ENCODE measurements at places on chromosomes 1 and 21.

DNA sequence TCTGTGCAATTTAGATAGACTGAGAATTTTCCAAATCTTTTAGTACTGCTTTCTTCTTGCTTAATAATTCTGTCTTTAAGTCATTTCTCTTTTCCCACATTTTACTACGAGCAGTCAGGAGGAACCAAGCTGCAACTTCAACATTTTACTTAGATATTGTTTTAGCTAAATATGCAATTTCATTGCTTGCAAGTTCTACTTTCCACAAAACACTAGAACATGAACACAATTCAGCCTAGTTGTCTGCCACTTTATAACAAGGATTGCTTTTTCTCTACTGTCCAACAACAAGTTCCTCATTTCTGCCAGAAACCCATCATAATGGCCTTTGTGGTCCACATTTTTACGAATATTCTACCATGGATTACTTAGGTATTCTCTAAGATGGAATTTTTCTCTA is 36.6 kb downstream of the SORT1 start:
- DNase-seq = no peak

GRCh38 chr1:180280617-180281016 is 50.6 kb downstream of the LHX4 start:
- no peak for DNase-seq

GRCh38 chr1:174497478-174497877 is 49.7 kb downstream of the GPR52 start:
- DNase-seq = no peak

- DNase-seq = no peak
Observed at GRCh38 chr1:93675931-93676330, 5.7 kb downstream of the BCAR3 start.

DNA sequence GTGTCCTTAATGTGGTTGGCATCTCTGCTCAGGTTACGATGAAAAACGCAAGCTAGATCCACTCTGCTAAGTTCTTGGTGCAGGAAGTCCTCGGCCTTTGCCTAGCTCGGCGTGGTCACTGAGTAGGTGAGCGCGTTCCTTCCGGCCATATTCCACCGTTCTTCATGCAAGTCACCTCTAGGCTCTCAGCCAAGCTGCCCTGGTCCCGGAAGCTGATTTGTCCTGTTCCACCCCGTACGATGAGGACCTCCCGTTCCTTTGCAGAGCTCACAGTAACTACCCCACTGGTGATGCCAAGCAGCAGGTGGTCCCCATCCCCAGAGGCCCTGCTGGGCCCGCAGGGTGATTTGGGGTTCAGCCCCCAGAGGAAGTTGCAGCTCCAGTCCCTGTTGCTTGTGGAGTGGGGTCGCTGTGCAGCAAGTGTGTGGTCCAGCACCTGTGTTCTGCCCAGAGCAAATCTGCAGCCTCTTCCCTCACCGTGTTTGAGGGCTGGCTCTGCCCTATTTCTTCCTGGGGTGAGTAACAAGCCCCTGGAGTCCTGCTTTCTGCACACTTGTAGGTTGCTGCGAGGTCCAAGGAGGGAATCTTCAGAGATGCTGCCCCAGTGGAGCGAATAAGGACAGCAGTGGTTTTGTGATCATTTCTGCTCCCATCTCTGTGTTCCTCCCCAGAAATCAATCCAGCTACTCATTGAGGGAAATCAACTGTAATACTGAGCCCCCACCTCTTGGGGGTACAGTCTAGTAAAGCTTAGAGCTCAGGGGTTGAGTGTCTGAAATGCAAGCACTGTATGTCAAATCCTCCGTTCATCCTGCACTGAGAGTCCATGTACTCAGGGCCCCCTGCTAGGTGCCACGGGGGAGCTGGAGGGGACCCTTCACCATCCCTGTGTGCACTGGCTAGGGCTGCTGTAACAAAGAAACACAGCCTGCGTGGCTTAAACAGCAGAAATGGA is 2.3 kb downstream of the UMODL1 start:
- DNase-seq = no peak

- DNase-seq = no peak
Observed at GRCh38 chr1:162397943-162398560, 13.9 kb downstream of the SH2D1B start.

DNA sequence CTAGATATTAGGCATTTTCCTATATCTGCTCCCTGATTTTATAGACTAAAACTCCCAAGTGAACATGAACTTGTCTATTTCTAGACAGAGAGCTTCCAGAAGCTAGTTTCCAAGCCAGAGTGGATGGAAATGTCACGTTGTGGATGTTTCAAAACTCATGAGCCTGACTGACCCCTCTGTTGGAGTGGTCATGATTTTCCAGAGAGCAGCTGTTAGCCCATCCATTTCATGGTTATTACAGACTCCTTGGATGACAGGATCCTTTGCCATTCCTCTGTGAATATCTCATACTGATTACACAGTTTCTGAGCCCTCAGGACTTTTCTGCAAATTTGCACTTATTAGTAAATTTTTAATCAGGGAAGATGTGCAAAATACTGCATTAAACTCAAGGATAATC is 76.8 kb upstream of the ATF3 start:
- DNase-seq = no peak

- DNase-seq = no peak
Observed at GRCh38 chr1:160522622-160523345, at the start of gene SLAMF6. Gene SLAMF6, minus strand, starts transcription at chr1:160523255. Its CDS starts 63 bp downstream, at chr1:160523192.

DNA sequence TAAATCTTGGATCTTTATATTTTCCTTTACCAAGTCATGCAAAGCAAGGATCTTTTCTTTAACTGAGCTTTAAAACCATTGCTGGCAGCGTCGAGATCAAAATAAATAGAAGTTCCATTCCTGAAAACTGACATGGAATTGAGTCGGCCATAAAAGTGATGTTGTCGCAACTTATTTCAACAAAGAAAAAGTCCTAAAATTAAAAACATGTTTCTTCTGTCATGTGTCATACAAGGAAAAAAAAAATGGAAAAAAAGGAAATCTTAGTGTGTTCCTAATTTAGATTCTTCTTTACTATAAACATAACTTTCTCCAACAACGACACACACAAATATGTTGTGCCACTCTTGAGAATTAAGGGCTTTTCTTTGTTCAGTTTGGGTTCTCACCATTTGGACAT is 34.9 kb downstream of the GREM2 start:
- DNase-seq = no peak

GRCh38 chr1:150150133-150151021 is 661 bp downstream of the PLEKHO1 start:
- no peak for DNase-seq

- DNase-seq = no peak
Observed at GRCh38 chr1:183349201-183349711, 68.9 kb downstream of the NMNAT2 start.

- DNase-seq = peak; percentile 86
Observed at GRCh38 chr1:4397196-4397595, 257.2 kb upstream of the AJAP1 start.

DNA sequence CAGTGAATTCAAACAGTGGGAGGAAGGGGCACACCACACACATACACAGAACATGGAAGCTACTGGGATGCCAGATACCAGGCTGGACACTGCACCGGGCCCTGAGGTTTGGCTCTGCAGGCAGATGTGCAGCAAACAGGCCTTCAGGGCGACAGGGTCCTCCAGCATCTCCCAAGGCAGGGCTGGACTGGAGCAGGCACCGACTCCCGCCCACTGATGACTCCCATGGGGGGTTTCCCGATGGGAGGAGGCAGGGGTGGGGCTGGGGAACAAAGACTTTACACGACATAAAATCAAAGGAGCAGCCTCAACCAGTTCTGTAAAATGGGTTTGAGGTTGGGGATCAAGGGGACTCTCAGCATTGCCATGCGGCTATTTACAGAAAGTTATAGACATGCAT is 118.1 kb downstream of the SYT2 start:
- no peak for DNase-seq

- DNase-seq = no peak
Observed at GRCh38 chr1:100075773-100076172, 57.0 kb downstream of the SASS6 start.

- no peak for DNase-seq
Observed at GRCh38 chr1:100912019-100912418, 16.1 kb downstream of the SLC30A7 start.

GRCh38 chr21:31234936-31235335 is 109.1 kb downstream of the TIAM1 start:
- DNase-seq = no peak

DNA sequence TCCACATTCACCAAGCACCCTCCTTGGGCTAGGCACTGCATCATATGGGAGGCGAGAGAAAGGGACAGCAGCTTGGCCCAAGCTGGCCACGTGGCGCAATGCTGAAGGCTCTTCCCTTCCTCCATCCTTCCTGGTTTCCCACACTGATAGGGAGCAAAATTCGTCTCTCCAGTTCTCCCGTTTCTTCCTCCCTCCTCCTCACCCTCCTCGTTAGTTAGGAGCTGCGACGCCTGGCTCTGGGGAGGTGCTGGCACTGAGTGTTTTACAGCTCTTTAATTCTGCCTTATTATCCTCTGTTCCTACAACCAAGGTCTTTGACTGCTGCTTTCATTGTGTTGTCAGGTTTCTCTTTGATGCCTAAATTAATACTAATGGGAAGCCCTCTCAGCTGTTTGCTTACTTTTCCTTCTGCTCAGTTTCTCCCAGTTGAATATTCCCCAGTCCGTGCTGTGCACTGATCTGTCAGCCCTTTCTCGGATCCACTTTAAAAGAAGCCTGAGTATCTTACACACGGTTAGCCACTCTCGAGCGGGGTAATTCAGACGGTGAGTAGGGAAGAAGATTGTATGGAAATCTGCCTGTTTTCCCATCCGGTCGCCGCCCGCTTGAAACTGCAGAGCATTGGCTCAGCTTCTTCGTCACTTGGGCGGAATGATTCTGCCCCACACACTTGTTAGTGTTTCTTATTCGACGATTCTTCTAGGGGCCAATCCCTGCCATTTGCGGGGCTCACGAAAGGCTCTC is 56.2 kb upstream of the SMYD2 start:
- no peak for DNase-seq

DNA sequence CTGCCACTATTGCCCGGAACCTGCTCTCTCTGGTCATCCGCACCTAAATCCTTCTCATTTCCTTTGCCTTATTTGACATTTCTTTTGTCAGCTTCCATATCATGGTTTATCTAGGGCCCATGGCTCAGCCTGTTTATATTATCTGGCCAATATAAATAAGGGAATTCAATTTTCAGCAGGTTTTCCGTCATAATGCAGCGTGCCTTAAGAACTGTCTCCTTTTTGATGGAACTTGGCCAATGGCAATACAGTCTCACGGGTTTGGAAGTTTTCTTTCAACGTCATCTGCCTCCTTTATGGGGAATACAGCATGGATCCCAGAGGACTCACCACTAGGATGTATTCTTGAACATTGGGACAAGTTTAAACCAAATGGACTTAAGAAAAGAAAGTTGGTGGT is 77.8 kb upstream of the KIAA0040 start:
- DNase-seq = no peak

DNA sequence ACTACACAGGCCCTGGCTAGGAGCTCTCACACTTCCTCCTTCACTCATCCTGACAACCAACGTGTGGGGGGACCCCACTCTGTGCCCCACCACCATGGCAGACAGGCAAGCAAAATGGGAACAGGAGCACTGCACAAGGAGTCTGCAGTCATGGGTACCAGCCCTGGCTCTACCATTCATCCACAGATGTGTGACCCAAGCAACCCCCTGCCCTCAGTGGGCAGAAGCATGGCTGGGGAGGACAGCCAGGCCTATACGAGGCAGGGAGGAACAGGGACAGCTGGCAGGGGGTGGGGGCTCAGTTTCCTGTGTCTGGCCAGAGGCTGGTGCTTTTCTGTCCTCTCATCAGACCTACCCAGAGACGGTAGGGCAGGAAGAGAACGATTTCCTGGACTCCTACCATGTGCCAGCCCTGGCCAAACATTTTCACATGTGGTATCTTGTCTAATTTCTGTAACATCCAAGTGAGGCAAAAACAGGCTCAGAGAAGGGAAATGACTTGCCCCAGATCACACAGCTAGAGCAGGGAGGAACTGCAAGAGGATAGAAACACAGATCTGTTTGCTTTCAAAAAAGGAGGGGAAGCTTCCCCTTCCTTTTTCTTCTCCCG is 178.0 kb downstream of the HIVEP3 start:
- DNase-seq = no peak

DNA sequence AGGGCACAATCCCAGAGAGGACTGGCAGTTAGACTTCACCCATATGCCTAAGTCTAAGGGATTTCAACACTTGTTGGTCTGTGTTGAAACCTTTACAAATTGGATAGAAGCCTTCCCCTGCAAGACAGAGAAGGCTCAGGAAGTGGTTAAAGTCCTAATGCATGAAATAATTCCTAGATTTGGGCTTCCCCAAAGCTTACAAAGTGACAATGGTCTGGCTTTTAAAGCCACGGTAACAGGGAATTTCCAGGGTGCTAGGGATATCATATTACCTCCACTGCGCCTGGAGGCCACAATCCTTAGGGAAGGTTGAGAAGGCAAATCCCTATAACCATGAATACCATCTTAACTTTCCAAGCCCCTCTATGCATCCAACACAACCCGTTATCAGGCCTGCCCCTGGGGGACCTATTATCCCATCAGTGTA is 3.3 kb upstream of the FMO4 start:
- DNase-seq = no peak

- no peak for DNase-seq
Observed at GRCh38 chr1:61000327-61000726, 82.0 kb upstream of the NFIA start.

GRCh38 chr1:52253421-52253820 is 111.5 kb downstream of the ZFYVE9 start:
- DNase-seq = no peak

GRCh38 chr1:87402241-87403002 is 73.7 kb downstream of the LMO4 start:
- DNase-seq = no peak

DNA sequence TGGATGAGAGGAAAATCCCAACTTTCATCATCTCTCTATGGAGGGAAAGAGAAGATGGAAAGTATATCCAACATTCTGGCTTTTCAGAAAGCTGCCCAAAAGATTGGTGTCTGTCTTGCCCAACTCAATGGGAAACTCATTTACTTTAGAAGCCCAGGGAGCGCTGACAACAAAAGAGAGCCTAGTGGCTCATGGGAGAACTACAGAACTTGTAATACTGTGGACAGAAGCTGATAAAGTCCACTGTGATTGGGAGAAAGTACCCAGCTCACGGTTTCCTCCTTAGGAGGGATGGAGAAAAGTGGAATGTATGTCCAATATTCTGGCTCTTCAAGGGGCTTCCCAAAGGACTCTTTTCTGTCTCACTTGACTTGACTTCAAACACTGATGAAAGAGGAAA is 66.0 kb downstream of the RGS21 start:
- DNase-seq = no peak

- DNase-seq = no peak
Observed at GRCh38 chr1:160789702-160790611, 6.0 kb upstream of the LY9 start.

- no peak for DNase-seq
Observed at GRCh38 chr1:234604495-234605398, 5.2 kb downstream of the IRF2BP2 start.

- DNase-seq = peak; percentile 8
Observed at GRCh38 chr1:31239653-31240241, at the start of gene NKAIN1. Gene NKAIN1, minus strand, starts transcription at chr1:31239887. Its CDS starts 340 bp downstream, at chr1:31239547.

- no peak for DNase-seq
Observed at GRCh38 chr1:236072001-236072400, 7.1 kb upstream of the NID1 start.

All from NCI-H1436 (cell line).